WTC11 (cell line): ENCODE measurements at places on chromosomes 3 and 15. TPM values are rescaled to one million over a fixed set of nuclear protein-coding genes. Genes with fewer than 3 reads are reported as not detected.

DNA sequence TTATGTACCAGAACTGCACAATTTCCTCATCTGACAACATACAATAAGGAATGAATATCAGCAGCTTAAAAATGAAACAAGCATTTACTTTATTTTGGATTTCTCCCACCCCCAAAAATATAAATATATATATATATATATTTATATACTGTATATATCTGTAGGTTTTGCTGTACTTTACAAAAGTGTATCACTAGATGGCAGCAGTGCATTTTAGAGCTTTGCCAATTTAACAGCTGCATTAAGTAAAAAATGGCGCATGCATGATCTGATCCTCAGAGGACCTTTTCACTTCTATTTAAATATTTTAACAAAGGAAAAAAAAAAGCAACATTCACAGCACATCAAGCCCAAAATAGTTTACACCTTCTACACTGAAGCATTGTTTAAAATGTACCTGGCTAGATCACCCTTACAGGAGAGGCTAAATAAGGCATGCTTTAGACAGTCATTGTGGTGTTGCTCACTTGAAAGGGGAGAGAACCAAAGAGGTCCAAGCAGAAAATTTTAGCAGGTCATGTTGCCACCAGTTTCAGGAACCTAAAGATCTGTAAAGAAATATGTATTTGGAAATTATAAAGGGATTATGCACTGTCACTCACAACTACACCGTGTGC is 72.6 kb downstream of the NPTN start:
- H3K27ac ChIP-seq: no peak overlapping the region
- H3K4me3 ChIP-seq: no peak overlapping the region
- H3K4me1 ChIP-seq: peaks cover 13% of the 10 kb centered on the region
- DNase-seq: no peak
- peaks cover 42% of the 10 kb centered on the region for H3K36me3 ChIP-seq

DNA sequence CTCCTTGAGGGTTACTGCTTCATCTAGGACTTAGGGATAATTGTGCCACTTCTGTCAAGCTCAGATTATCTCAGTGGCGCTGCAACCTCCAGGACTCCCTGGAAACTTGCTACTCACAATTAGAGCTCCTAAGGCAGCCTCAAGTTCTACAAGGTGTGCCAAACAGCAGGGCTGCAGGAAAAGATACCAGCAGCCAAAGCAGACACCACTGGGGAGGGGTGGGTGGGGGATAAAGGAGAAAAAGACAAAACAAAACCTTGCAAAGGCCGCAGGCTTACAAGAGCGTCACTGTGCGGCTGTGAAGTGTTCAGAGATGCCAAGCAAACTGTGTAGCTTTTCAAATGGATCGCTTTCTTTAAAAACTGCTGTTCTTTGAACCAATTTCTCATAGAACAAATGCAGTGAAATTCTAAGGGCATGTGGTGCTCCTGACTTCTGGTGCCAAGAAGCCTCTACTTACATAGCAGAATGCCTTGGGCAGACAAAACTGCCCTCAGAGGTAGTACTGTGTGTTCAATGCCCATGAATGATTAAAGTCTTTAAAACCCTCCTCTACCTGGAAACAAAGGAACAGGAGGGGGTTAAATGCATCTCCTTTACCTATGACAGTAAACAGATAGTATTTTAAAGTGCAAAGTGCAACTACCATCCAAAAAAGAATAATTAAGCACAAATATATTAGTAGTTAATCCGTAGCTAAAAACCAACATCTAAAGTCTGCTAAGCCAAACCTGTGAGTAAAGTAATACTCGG is 353.4 kb downstream of the FOXP1 start:
- no peak for DNase-seq
- H3K27ac ChIP-seq: 0 out of 2 replicates have a peak overlapping the region, but pooled peaks have one; percentile 10
- peaks cover 48% of the 10 kb centered on the region for H3K4me1 ChIP-seq
- no peak overlapping the region for H3K4me3 ChIP-seq
- no peaks in the 10 kb centered on the region for H3K36me3 ChIP-seq

DNA sequence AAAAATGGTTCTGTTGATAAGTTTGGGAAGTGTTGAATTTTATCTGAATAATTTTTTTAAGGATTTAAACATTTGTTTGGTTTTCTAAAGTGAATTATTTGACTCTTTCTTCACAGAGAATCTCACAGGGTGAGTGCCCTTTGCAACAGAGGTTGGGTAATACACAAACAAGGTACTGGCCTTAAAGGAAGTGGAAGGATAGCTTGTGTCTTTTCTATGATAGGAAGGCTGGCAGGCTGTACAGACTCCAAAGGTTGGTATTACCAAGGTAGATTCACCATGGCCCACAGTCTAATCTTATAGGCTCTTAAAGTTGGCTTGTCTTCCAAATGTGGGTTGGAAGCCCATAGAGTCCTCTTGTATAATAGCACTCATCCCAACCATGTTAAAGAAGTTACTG is 311.5 kb downstream of the SV2B start:
- no peak overlapping the region for H3K4me3 ChIP-seq
- no peaks in the 10 kb centered on the region for H3K36me3 ChIP-seq
- no peak for DNase-seq
- H3K27me3 ChIP-seq: no peaks in the 10 kb centered on the region; the same call in 1 of the 2 replicates

DNA sequence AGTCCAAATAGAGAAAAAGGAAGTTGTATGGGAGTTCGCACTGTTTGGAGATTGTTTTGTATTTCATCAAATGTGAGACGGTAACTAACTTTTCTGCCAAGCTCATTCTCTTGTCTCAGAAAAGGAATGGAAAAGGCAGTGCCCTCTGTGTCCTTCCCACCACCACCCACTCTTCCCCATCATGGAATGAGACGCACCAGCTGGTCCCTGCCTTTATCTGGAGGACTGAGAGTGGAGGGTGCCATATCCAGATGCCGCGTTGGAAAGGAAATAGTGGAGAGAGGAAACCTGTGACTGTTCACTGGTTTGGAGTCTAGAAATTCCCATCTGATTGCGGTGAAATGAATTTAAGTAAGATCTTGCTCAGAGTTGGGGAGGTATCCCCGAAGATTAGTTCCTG is 3.7 kb upstream of the CCK start:
- peaks cover 5% of the 10 kb centered on the region; the same call in 1 of the 2 replicates for H3K36me3 ChIP-seq
- no peak overlapping the region for H3K4me3 ChIP-seq
- DNase-seq: no peak
- peaks cover under 1% of the 10 kb centered on the region for H3K4me1 ChIP-seq

DNA sequence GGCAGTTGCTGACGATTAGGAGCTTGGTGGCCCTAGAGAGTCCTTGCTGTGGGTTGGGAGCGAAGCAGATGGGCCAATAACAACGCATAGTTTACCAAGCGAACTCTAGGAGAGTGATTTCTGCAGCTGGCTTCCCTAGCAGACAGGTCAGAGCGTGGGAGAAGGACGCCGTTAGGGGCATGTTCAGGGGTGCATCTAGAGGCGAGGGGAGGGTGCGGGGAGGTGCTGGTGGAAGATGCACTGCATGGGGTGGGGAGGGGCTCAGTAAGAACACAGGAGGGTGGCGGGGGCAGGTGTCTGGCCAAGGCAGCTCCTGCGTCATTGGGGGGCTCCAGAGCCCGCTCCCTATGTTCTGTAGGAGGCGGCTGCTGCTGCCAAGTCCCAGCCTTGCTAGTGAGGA is 8.9 kb downstream of the APBA2 start:
- no peaks in the 10 kb centered on the region for H3K4me1 ChIP-seq
- no peak for DNase-seq
- H3K27me3 ChIP-seq: no peaks in the 10 kb centered on the region
- H3K36me3 ChIP-seq: peaks cover 13% of the 10 kb centered on the region
- H3K4me3 ChIP-seq: no peak overlapping the region

- H3K27me3 ChIP-seq: no peaks in the 10 kb centered on the region
- H3K36me3 ChIP-seq: no peaks in the 10 kb centered on the region
- no peak overlapping the region for H3K27ac ChIP-seq
- H3K4me3 ChIP-seq: no peak overlapping the region
These were observed 45.3 kb upstream of the SPESP1 start for GRCh38 chr15:68885070-68885469.

DNA sequence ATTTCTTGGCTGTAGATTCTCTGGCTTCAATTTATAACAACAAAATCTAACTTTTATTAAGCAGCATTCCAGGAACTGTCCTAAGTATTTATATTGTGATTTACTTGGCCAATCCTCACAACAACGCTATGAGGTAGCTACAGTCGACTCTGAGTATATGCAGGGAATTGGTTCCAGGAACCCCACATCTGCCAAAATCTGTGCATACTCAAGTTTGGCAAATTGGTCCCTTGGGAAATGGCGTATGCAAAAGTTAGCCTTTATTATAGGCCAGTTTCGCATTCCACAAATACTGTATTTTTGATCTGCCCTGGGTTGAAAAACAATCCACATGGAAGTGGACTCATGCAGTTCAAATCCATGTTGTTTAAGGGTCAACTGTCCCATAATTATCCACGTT is 53.9 kb downstream of the RAP2B start:
- H3K4me3 ChIP-seq: no peak overlapping the region
- no peak for DNase-seq
- H3K27me3 ChIP-seq: no peaks in the 10 kb centered on the region
- no peaks in the 10 kb centered on the region for H3K36me3 ChIP-seq
- no peak overlapping the region for H3K27ac ChIP-seq

DNA sequence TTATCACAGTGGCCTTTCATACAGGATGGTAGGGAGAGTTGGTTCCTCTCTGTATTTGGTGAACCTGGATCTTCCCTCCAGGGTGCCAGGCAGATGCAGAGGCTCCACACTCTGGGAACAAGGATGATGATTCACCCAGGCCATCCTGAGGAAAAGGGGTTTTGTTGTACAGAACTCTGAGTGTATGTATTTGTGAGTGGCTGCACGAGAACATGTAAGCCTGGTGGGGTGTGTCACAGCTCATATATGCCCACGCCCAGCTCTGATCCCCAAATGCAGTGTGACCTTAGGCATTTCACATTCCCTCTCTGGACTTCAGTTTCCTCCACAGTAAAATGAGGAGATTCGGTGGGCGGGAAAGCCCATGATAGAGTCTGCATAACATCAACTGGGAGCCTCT is 11.6 kb upstream of the CILP start:
- H3K4me1 ChIP-seq: peaks cover 8% of the 10 kb centered on the region
- no peak overlapping the region for H3K4me3 ChIP-seq

DNA sequence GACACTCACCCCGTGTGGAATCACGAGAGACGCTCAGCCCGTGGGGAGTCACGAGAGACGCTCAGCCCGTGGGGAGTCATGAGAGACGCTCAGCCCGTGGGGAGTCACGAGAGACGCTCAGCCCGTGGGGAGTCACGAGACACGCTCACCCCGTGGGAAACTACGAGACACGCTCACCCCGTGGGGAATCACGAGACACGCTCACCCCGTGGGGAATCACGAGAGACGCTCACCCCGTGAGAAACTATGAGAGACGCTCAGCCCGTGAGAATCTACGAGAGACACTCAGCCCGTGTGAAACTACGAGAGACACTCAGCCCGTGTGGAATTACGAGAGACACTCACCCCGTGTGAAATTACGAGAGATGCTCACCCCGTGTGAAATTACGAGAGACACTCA is 49.8 kb downstream of the ADAMTS17 start:
- H3K27me3 ChIP-seq: no peaks in the 10 kb centered on the region
- no peaks in the 10 kb centered on the region for H3K4me1 ChIP-seq
- no peak overlapping the region for H3K27ac ChIP-seq
- no peak for DNase-seq
- peaks cover 9% of the 10 kb centered on the region; the same call in 1 of the 2 replicates for H3K36me3 ChIP-seq

GRCh38 chr3:46228260-46229242 is 13.7 kb upstream of the CCR3 start:
- H3K4me1 ChIP-seq: no peaks in the 10 kb centered on the region
- no peaks in the 10 kb centered on the region; the same call in 1 of the 2 replicates for H3K27me3 ChIP-seq
- no peaks in the 10 kb centered on the region for H3K36me3 ChIP-seq

DNA sequence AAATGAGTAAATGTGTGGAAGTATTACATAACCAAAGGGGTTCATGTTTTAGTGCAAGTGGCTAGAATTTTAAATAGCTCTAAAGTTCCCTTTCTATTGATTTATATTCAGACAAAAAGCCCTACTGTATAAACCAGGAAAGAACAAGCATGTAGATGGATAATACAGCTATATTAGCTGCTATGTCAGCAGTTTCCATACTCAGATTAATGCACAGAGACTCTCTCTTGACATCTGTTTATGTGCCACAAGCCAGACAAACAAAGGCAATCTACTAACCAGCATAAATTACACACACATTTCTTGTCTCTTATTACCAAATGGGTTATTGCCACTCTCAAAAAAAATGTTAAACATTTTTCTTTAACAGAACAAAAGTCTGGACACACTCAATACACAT is 760.1 kb upstream of the NECTIN3 start:
- H3K4me3 ChIP-seq: no peak overlapping the region
- peaks cover 2% of the 10 kb centered on the region; the same call in 1 of the 2 replicates for H3K4me1 ChIP-seq
- DNase-seq: no peak
- no peaks in the 10 kb centered on the region for H3K27me3 ChIP-seq
- no peaks in the 10 kb centered on the region for H3K36me3 ChIP-seq

Gene LCMT2
- 7.6 to 10.6 TPM (median 9.6 TPM) in 3 replicates for total RNA-seq

Gene KIF7
- 20.4 to 21.8 TPM (median 21.3 TPM) in 3 replicates for total RNA-seq

Gene STT3B
- 103 to 107 TPM (median 105 TPM) in 3 replicates for total RNA-seq

Gene WDR73
- total RNA-seq: 21.2 to 22.6 TPM (median 21.4 TPM) in 3 replicates

Gene CSPG4
- 2.9 to 3.6 TPM (median 3.6 TPM) in 3 replicates for total RNA-seq
